Activated naive CD4-positive, alpha-beta T cell treated with anti-CD3 and anti-CD28 coated beads, Interleukin-2, amount 50 U/mL, for 72 hours (primary cell): ENCODE measurements at places on chromosomes 13 and 19. TPM values are rescaled to one million over a fixed set of nuclear protein-coding genes. Genes with fewer than 3 reads are reported as not detected.

Gene JSRP1
- total RNA-seq = 0.39 TPM

DNA sequence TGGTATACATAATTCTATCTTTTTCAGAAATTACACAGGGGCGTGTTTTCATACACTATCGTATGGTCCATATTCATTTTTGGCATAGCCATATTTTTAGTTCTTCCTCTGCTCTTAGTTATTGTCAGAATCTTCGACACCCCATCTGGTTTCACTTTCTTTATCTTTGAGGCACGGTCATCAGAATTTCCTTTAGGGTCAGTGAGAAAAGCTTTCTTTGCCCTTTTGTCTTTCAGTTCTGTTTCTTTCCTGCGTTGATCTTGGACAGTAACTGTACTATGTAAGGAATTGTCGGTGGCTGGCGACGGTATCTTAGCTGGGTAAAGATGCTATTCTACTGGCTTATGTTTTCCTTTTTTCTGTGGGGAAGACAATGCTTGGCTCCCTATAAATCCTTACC, 10.6 kb upstream of the KIR2DL4 start:
- DNase-seq = no peak

DNA sequence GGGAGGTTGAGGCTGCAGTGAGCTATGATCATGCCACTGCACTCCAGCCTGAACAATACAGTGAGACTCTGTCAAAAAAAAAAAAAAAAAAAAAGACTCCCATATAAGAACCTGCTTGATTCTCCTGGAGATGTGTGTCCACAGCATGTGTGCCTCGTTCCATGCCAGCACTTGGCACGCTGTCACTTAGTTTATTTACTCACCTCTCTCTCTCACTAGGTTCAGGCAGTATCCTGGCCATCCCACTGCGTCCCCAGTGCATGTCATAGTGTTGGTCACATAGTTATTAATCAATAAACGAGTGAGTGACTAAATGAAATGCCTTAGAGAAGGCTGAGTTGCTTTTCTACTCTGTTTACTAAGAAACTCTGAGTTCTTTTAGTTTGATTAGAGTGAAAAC, 79.1 kb upstream of the GPR12 start:
- no peak for DNase-seq

DNA sequence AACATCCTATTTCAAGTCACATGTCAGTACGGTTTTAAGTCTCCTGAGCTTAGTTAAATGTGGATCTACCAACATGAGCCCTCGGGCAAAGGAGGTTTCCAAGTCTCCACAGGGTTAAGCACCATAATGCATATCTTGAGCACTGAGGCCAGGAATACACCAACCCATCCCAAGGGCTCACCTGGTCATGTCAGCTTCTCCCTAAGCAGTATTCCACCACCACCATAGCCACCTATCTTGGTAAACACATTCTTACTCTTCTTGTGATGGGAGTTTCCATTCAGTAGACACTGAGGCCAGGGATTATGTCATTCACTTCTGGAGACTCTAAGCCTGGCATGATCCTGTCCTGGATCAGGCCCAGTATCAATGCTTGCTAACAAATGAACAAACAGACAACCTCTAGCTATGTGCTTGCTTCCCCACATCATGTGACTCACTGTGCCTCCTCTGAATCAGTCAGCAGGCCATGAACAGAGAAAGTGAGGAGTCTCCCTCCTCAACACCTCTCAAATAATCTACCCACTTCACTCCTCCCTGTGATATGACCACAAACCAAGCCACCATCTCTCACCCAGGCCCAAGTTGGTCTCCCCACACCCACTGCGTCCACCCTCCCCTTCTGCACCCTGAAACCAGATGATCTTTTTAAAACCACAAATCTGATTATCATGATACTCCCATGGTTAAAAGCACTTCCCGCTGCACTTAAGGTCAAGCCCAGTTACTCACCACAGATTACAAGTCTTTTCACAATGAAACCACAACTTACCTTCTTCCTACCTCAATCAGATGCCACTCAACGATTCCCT, 5.8 kb downstream of the PEG3 start:
- DNase-seq = no peak

Gene CALR3
- total RNA-seq = not detected

DNA sequence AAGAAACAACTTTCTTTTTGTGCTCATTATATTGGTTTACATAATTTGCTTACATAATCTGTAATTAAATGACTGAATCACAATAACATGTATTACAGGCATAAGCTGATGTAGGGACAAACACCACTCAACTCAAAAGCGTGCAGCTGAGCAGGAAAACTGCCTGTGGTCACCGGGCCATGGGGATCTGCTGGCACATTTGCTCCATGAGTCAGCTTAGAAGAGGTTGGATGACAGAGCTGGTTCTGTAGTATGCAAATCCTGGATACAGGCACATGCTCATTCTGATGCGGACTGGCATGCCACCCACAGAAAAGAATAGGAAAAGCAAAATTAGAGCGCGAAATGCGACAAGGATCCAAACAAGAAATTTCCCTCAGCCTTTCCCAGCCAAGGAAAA, 128.6 kb downstream of the USP12 start:
- no peak for DNase-seq

Gene KLK15
- not detected for total RNA-seq

Gene EPSTI1
- 18.7 TPM for total RNA-seq

- DNase-seq = no peak
Measured at GRCh38 chr13:33472446-33472845, 186.9 kb upstream of the STARD13 start.

Gene ZNF493
- total RNA-seq = 16.1 TPM

- DNase-seq = no peak
Measured at GRCh38 chr19:28292822-28293500, 920.0 kb downstream of the UQCRFS1 start.
